ENCODE measurements at places on chromosomes 5 and 9. TPM values are rescaled to one million over a fixed set of nuclear protein-coding genes. Genes with fewer than 3 reads are reported as not detected.

The BTNL3 gene
- 0.03 TPM for polyA plus RNA-seq

The SUSD1 gene
- 18.5 TPM for polyA plus RNA-seq

The PLPPR1 gene
- 0.08 TPM for polyA plus RNA-seq

DNA sequence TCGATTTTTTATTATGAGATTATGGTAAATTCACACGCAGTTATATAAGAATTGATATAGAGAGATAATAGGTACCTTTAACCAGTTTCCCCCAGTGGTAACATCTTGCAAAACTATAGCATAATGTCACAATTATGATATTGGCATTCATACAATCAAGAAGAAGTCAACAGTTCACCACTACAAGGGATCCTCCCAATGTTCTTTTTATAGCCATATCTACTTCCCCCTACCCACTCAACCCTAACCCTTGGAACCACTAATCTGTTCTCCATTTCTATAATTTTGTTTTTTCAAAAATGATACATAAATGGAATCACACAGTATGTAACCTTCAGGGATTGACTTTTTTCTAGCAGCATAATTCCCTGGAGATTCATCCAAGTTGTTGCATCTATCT lies 9.8 kb downstream of the ACTL7B start:
- no peak for DNase-seq

GRCh38 chr5:147309621-147310020 lies 74.8 kb downstream of the STK32A start:
- no peak for DNase-seq

GRCh38 chr9:76181020-76181641 lies 213.1 kb downstream of the RFK start:
- DNase-seq = no peak

DNA sequence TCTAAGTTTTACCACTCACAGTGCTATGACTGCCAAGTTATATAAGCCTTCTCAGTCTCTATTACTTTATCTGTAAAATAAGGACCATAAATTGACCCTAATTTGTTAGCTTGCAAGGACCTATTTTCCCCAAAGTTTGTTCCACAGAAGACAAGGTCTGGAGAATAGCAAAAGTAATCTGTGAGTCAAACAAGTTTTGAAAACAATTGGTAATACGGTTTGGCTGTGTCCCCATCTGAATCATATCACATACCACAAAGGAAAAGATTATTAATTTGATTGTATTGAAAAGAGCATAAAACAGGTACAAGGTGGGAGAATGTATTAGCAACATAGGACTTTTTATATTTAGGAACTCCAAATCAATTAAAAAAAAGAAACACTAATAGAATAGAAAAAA lies 124.0 kb upstream of the TARS1 start:
- no peak for DNase-seq
